ENCODE measurements at places on chromosomes 12 and 14. TPM values are rescaled to one million over a fixed set of nuclear protein-coding genes. Genes with fewer than 3 reads are reported as not detected.

Gene POTEG
- polyA plus RNA-seq, result not detected

Gene WSB2
- polyA plus RNA-seq, result 18.2 TPM

Gene JPH4
- 1.4 TPM for polyA plus RNA-seq

Gene BDKRB2
- polyA plus RNA-seq, result not detected

Gene IAPP
- not detected for polyA plus RNA-seq

Gene FLVCR2
- polyA plus RNA-seq, result 1.0 TPM

Gene LTB4R2
- 0.42 TPM for polyA plus RNA-seq
